ENCODE measurements at places on chromosomes 16 and 17.

DNA sequence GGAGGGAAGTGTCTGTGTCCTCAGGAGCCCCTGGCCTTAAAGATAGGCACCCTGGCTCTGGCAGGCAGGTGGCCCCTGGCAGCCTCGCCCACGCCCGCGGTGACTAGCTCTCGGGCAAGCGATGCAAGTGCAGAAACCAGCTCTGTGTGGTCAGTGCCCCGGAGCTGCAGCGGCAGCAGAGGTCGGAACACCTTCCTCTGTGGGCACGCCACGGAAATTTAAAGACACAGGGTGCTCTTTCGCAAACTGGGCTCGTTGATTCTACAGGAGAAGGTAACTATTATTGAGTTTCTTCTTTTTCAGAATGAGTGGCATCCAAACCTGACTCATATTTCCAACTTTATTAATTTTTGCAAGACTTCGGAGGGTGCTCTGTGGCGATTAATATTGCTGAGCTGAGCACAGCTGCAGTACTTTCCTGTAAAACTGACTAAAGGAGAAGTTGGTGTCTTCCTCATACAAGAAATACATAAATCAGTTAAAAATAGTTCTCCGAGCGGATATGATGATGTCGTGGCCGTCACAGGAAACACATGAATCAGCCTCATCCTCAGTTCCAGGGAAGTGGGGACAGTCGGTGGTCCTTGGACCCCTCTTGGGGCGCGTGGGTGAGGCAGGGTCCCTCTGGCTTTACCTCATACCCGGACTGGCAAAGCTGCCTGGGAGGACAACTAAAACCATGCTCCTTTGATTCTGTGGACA is 120.2 kb downstream of the METRNL start:
- no peak for DNase-seq

- DNase-seq, result no peak
Measured at GRCh38 chr17:62626719-62627218, 701 bp upstream of the MRC2 start.

DNA sequence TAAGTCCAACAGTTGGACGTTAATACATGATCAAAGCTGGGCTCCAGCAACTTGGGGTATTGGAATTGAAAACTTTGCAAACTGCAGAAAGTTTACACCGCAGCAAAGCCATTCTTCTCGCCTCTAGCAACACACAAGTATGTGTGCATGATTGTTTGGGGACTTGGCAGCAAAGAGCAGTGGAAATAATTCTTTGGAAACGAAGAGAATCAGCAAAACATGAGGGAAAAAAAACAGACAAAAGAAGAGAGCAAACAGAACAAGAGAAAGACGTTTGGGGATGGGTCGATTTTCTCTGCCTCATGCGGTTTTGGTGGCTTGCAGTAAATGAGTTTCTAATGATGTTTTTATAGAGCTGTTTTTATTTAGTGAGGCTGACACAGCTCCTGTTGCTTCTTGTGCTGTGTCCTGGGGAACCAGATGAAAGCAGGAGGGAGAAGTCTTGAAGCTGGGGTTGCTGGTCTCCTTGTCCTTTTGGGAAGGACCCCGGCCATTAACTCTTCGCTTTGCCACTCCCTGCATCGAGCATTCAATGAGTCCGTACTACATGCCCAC is 502.9 kb downstream of the GRIN2A start:
- peak; percentile 40 for DNase-seq

DNA sequence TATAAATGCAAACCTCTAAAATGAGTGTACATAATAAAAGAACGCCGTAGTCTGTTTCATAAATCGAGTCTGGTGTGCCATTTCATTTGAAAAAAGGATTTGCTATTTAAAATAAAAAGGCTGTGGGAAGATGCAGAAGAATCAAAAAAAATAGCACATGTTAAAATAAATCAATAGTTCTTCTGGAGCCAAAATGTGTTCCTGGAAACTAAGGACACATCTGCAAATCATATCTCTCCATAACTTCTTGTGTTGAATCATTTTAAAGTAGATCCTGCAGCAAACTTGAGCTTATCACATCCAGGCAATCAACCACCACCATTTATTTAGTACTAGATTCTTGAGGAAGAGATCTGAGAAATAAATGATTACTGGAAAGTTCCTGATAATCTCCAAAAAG is 29.0 kb downstream of the XPO6 start:
- no peak for DNase-seq

GRCh38 chr16:1377406-1378010 is 25.8 kb downstream of the GNPTG start:
- DNase-seq, result peak; percentile 14

DNA sequence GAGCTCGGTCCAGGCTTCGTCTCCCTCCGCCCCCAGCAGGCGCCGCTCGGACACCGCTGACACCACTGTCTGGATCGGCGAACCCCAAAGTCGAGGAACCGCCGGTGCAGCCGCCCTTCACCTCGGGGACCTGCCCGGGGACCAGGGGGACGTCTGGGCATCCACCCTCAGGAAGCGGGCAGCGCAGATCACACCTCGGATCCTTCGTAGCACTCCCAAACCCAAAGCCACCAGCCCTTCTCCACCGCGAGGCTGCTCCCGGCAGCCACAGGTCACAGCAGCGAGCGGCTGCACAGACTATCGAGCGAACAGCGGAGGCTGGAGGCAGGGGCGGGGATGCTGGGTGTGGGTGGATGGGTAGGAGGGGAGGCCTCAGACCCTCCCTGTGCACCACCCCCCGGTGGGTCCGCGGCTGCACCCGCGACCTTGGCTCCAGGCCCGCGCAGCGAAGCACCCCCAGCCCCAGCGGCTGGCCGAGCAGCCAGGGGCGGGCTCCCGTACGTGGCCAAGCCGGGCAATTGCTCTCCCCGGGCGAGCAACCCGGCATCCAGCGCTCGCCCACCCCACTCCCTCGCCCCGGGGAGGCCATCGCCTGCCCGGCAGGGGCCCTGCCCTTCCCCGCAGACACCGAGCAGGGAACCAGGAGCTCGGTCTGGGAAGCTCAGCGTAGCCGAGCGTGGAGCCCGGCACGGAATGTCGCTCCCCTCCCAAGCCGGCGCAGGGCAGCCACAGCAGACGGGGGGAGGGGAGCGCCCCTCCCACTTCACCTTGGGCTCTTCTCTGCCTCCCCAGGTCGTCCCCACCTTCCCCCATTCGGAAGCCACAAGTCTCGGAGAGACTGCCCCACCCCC is 1.0 kb downstream of the SDK2 start:
- peak; percentile 62 for DNase-seq

- DNase-seq, result no peak
Measured at GRCh38 chr16:85974428-85975375, 75.7 kb downstream of the IRF8 start.

- no peak for DNase-seq
Measured at GRCh38 chr17:8436844-8437171, 1.1 kb downstream of the NDEL1 start.

- peak; percentile 93 for DNase-seq
Measured at GRCh38 chr16:57115514-57116182, 23.3 kb downstream of the CPNE2 start.

DNA sequence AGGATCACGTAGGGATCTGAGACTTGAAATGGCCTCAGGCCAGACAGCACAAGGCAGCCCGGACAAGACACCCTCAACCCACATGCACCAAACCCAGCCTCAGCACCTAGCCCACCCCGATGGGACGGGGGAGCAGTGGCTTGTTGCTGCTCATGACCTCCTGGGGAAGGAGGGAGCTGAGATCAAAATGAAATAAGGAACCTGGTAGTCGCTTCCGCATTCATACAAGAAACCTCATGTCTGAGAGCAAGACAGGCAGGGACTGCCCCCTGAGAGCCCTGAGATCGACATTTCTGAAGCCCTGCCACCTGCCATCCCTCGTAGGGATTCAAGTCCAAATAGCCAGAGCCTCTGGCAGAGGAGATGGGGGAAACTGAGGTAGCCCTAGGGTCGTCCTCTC is 5.7 kb upstream of the CEP131 start:
- peak; percentile 20 for DNase-seq

GRCh38 chr16:52227851-52228250 is 319.1 kb downstream of the TOX3 start:
- DNase-seq, result no peak

- DNase-seq, result no peak
Measured at GRCh38 chr17:3681057-3681456, 12.4 kb downstream of the EMC6 start.

DNA sequence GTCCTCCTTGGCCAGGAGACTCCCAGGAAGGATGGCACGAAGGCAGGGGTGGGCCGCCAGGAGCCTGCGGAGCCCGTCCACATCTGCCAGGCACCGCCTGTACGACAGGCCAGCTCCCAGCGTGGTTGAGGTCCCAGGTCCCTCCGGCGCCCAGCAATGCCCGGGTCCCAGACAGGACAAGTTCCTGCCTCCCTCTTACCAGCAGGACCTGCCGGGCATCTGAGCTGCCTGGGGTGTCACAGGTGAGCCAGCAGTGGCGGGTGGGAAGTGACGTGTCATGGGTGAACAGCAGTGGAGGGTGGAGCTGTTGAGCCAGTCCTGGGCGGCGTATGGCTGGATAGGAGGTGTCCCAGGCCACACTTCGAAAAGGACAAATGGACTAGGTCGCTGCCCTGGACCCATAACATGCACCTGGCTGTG is 15.7 kb upstream of the BAHCC1 start:
- DNase-seq, result no peak

DNA sequence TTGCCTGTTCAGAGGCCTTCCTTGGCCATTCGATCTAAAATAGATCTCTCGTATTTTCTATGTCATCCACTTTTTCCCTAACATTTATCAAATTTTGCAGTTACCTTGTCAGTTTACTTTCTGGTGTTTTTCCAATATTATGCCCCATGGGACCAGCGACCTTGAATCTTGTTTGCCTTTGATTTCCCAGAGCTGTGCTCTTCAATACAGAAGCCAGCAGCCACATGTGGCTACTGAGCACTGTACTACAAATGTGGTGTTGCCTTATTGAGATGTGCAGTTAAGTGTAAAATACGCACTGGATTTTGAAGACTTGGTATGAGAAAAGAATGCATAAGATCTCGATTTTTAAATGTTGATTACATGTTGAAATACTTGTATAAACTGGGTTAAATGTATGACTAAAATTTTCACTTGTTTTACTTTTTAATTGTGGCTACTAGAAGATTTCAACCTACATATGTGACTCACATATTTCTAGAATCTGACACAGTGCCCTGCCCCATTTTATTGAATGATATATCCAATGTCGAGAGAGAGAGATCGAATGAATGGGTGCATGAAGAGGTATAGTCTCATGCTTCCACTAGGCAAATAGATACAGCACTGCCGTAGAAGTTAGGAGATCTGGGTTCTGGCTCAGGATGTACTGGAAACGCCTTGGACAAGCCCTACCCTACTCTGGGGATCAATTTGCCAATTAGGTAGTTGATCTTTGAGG is 824 bp upstream of the PSME3 start:
- no peak for DNase-seq

GRCh38 chr16:6698548-6698947 is 634.1 kb upstream of the RBFOX1 start:
- DNase-seq, result no peak

- DNase-seq, result no peak
Measured at GRCh38 chr16:82456683-82457082, 170.1 kb upstream of the CDH13 start.

DNA sequence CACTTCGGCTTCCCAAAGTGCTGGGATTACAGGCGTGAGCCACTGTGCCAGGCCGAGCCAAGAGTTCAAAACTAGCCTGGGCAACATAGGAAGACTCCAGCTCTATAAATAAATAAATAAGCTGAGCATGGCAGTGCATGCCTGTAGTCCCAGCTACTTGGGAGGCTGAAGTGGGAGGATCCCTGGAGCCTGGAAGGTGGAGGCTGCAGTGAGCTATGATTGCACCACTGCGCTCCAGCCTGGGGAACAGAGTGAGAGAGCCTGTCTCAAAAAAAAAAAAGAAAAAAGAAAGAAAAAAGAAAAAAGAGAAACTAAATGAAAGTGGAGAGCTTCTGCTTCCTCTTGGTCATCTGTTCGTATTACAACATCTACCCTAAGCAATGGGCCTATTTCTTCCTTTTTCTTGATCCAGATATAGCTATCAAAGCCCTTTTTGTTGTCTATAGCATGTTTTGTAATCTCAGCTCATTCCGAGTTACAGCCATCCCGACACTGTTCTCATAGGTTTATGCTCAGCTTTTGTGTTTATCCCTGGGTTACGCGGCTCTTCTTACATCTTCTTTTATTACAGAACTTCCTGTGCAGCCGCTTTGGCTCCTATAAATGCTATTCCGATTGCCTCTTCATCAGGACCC is 14.1 kb upstream of the MAPK3 start:
- DNase-seq, result no peak

- DNase-seq, result no peak
Measured at GRCh38 chr17:56085576-56086267, 67.6 kb upstream of the ANKFN1 start.

DNA sequence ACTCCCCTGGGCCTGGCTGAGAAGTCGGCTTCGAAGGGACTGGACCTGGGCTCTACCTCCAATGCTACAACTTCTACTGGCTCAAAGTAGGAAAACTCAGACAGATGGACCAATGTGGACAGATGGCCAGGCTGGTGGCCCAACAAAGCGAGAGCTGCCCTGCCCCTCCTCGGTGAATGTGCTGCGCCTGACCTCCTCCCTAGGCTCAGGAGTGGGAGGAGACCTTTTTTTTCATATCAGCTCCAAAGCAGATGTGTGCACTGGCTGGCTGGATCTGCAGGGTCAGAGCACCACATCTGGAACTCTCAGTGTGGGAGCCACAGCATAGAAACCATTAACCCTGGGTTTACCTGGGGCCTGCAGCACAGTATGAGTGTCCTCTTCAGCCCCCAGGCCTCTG is 20.8 kb downstream of the ATP6V0D1 start:
- DNase-seq, result no peak

DNA sequence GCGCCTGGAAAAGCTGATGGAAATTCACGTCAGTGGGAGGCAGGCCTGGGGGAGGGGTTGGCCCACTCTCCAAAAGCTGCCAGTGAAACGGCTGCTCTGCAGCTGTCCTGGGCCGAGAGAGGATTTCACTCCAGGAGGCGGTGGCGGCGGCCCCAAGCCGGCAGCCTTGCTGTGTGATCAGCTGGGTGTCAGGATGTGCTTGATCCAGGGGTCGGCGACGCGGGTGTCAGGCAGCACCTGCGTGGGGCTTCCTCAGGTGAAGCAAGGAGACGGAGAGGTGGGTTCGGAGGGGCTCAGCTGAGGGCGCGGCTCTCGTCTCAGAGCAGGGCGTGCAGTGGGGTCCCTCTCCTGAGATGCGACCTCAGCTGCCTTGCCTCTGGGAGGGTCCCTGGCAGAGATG is 7.0 kb downstream of the CBFA2T3 start:
- no peak for DNase-seq
